ENCODE measurements at places on chromosomes 13 and 19. TPM values are rescaled to one million over a fixed set of nuclear protein-coding genes. Genes with fewer than 3 reads are reported as not detected.

TMEM238 gene
- total RNA-seq: not detected

KIR3DL1 gene
- total RNA-seq: not detected

ZNF548 gene
- 6.9 TPM for total RNA-seq

NR1H2 gene
- total RNA-seq: 78.3 TPM

TINCR gene
- total RNA-seq: 0.53 TPM

KIR2DL1 gene
- total RNA-seq: not detected

SYNE4 gene
- not detected for total RNA-seq

PRRG2 gene
- 1.1 TPM for total RNA-seq

TMPRSS9 gene
- total RNA-seq: not detected

PLIN4 gene
- total RNA-seq: 0.07 TPM

S1PR2 gene
- 1.00 TPM for total RNA-seq

MZF1 gene
- 4.1 TPM for total RNA-seq

FOXO1 gene
- total RNA-seq: 16.4 TPM

ZNF223 gene
- 2.3 TPM for total RNA-seq

ANKRD24 gene
- total RNA-seq: not detected

ZNF547 gene
- 0.53 TPM for total RNA-seq

SLC8A2 gene
- total RNA-seq: not detected

MAB21L1 gene
- 0.27 TPM for total RNA-seq

NEK3 gene
- total RNA-seq: 7.9 TPM

B3GNT8 gene
- total RNA-seq: 1.5 TPM

POMP gene
- 153 TPM for total RNA-seq

COL5A3 gene
- total RNA-seq: 0.05 TPM

EID2B gene
- total RNA-seq: 3.1 TPM

HSPB6 gene
- total RNA-seq: not detected

MYO1F gene
- 0.07 TPM for total RNA-seq

HPN gene
- total RNA-seq: not detected

FRY gene
- total RNA-seq: 17.8 TPM

CELF5 gene
- not detected for total RNA-seq

PPP1R12C gene
- total RNA-seq: 58.8 TPM

URI1 gene
- 23.5 TPM for total RNA-seq
